ENCODE measurements at places on chromosomes 2 and 18.

- no peak for DNase-seq
Observed at GRCh38 chr18:74996996-74997395, 211.9 kb downstream of the PTGR3 start.

GRCh38 chr18:51151568-51152511 lies 45.6 kb downstream of the MEX3C start:
- no peak for DNase-seq

GRCh38 chr18:36323421-36323820 lies 25.9 kb downstream of the FHOD3 start:
- DNase-seq = no peak

DNA sequence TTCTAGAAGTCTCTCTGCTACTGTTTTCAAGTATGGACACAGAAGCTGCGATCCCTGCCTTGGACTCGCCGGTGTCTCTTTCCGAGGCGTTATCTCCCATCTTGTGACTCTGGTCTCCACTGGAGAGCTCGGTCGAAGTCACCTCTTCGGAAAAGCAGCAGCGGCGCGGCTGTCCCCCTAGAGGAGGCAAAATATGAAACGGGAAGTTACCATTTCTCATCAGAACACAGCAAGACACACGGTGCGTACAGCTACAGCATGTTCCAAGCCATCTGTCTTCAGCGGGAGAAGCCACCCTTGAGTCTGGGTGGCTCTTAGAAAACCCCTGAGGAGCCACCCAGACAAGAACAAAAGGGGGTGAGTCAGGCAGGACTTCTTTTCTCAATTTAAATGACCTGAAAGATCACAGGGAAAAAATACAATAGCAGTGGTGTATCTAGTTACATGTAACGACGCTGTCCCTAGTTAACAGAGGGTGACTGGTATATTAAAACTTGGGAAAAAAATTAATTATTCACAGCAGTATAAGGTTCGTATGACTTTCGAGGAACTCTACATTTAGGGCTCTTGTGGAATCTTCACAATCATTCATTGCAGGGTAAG lies 114.8 kb downstream of the ZNF516 start:
- DNase-seq = no peak

- no peak for DNase-seq
Observed at GRCh38 chr2:224517963-224518362, 67.2 kb downstream of the CUL3 start.

GRCh38 chr2:232058063-232058877 lies 96.8 kb downstream of the DIS3L2 start:
- DNase-seq = no peak

DNA sequence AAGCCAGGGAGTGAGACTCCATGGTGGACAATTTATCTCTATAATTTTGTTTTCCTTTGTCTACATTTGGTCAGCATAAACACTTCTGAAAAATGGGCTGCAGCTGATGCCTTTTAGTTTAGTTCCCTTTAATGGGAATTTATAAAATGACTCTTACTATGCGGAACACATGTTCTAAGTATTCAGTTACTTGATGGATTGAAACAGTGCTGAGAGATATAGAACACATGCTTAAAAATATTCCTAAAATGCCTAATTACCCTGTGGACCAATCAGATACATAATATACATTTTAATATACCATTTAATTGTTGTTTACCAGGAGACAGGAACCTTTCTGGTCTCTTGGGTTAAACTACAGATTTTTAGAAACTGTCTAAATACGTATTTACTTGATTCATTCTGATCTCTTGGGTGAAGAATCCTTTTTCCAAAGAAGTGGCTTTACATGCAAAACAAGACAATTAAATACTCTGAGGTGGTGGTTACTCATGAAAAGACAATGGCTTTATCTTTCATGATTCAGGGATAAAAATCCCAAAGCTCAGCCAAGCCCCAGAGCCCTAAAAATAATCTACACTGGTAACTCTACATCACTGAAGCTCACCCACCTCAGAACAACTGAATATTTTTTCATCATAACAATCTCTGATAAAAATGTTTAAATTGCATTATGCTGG lies 128.1 kb upstream of the SERTAD2 start:
- DNase-seq = no peak

GRCh38 chr18:54086863-54087262 lies 137.6 kb downstream of the MBD2 start:
- no peak for DNase-seq

- DNase-seq = no peak
Observed at GRCh38 chr18:60024857-60025256, 125.1 kb downstream of the PMAIP1 start.

- DNase-seq = no peak
Observed at GRCh38 chr2:202418511-202418910, 42.4 kb downstream of the BMPR2 start.

GRCh38 chr2:208033701-208034502 lies 8.6 kb upstream of the PLEKHM3 start:
- DNase-seq = no peak

- DNase-seq = no peak
Observed at GRCh38 chr2:103656558-103656957, 894.7 kb downstream of the TMEM182 start.

All from posterior cingulate gyrus (tissue), 11 donors.